Activated naive CD8-positive, alpha-beta T cell treated with anti-CD3 and anti-CD28 coated beads, Interleukin-2, amount 10 ng/mL, durations not matched to agents 7 days and 5 days (primary cell): ENCODE measurements at places on chromosomes 12 and 14. TPM values are rescaled to one million over a fixed set of nuclear protein-coding genes. Genes with fewer than 3 reads are reported as not detected.
A peak's percentile ranks its signal among the peaks of the same experiment; 100 is the strongest.

DNA sequence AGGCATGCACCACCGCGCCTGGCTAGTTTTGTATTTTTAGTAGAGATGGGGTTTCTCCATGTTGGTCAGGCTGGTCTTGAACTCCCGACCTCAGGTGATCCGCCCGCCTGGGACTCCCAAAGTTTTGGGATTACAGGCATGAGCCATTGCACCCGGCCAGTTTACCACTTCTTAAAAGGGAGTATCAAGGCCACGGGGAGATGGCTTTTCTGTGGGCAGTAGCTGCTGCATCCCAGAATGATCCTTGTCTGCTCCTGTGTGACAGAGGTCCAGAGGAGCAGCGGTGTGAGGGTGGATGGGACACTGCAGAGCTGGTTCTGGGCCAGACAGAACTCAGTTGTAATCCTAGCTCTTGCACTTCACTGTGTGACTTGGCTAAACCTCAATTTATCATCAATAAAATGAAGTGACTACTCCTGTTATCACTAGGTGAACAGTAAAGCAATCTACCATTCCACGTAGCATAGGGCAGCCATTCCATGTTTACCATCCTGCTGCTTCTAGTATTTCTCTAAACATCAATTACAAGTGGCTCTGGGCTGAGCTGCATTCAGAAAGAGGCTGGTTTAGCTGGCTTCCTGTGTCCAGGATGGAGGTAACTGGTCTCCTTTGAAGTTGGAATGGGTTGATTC is 3.0 kb upstream of the NPFF start:
- no peaks in the 10 kb centered on the region for H3K36me3 ChIP-seq
- H3K27ac ChIP-seq: peak overlapping the region; percentile 50
- H3K4me1 ChIP-seq: peaks cover 16% of the 10 kb centered on the region
- H3K27me3 ChIP-seq: no peaks in the 10 kb centered on the region

DNA sequence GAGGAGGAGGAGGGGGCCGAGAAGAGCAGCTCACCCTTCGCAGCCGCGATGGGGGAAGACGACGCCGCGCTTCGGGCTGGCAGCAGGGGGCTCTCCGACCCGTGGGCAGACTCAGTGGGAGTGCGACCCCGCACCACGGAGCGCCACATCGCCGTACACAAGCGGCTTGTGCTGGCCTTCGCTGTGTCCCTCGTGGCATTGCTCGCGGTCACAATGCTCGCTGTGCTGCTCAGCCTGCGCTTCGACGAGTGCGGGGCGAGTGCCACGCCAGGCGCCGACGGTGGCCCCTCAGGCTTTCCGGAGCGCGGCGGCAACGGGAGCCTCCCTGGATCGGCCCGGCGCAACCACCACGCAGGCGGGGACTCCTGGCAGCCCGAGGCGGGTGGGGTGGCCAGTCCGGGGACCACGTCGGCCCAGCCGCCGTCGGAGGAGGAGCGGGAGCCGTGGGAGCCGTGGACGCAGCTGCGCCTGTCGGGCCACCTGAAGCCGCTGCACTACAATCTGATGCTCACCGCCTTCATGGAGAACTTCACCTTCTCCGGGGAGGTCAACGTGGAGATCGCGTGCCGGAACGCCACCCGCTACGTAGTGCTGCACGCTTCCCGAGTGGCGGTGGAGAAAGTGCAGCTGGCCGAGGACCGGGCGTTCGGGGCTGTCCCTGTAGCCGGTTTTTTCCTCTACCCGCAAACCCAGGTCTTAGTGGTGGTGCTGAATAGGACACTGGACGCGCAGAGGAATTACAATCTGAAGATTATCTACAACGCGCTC is 745 bp downstream of the TRHDE start:
- H3K27me3 ChIP-seq: peaks cover 61% of the 10 kb centered on the region
- H3K36me3 ChIP-seq: no peaks in the 10 kb centered on the region
- no peak overlapping the region for H3K4me3 ChIP-seq
- H3K27ac ChIP-seq: no peak overlapping the region
- peaks cover 3% of the 10 kb centered on the region for H3K4me1 ChIP-seq

GRCh38 chr12:52942066-52942900 is 6.6 kb upstream of the KRT18 start:
- no peaks in the 10 kb centered on the region for H3K4me1 ChIP-seq
- no peak overlapping the region for H3K27ac ChIP-seq
- DNase-seq: no peak
- no peaks in the 10 kb centered on the region for H3K36me3 ChIP-seq
- H3K27me3 ChIP-seq: peaks cover 13% of the 10 kb centered on the region

DNA sequence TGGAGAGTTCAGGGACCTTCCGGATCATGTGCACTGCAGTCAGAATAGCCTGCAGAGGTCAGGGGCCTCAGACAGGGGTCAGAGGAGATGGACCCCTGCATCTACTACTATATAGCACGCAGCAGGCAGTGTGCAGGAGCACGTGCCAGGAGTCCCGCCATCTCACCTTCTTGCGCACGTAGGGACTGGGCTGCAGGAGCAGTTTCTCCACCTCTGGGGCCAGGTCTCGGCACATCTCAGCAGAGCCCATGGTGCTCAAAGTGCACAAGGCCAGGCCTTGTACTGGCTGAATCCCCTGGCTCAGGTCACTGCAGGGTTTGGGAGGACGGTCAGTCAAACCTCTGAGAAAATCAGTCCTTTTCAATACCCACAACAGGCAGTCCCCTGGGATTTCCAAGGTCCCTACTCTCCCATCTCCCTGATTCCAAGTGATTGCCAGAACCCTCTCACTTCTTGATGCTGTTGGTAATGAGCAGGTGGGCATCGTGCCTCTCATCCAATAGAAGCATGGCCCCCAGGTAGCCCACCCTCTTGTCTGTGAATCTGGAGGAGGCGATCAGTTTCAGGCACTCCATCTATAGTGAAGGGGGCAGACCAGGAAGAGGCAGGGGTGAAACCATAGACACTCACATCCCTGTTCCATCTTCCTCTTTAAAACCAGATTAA is 1.3 kb downstream of the AP1G2 start:
- H3K27ac ChIP-seq: peak overlapping the region; percentile 86
- peaks cover 26% of the 10 kb centered on the region for H3K4me1 ChIP-seq
- peaks cover 17% of the 10 kb centered on the region for H3K36me3 ChIP-seq
- no peaks in the 10 kb centered on the region for H3K27me3 ChIP-seq
- DNase-seq: no peak

DNA sequence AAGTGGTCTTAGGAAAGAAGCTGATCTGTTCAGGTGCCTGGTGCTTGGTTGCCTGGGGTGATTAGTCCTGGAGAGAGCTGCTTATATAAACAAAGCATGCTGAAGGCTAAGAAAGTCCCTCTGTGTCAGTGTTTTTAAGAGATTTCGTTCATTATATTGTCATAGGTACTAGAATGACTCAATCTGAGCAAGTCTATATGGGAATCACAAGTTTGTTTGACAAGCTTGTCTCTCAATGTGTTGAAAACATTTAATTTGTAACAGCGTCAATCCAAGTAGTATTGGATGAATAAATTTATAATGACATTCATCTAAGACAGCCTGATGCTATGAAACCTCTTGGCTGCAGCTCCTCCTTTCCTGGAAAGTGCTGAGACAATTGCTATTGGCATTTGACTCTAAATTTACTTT is 256.3 kb downstream of the TMTC2 start:
- no peaks in the 10 kb centered on the region for H3K4me1 ChIP-seq
- H3K4me3 ChIP-seq: no peak overlapping the region
- no peaks in the 10 kb centered on the region for H3K27me3 ChIP-seq
- no peaks in the 10 kb centered on the region for H3K36me3 ChIP-seq
- no peak for DNase-seq
- no peak overlapping the region for H3K27ac ChIP-seq

The CLEC1B gene
- total RNA-seq: not detected

The KRT8 gene
- not detected for total RNA-seq
